ENCODE measurements at places on chromosomes 4 and X. TPM values are rescaled to one million over a fixed set of nuclear protein-coding genes. Genes with fewer than 3 reads are reported as not detected.

Gene ERCC6L
- total RNA-seq = 12.2 TPM

Gene JAKMIP1
- not detected for total RNA-seq

Gene GDPD2
- total RNA-seq = 0.14 TPM

Gene KCNIP4
- total RNA-seq = not detected

Gene SMARCA5
- total RNA-seq = 22.5 TPM

Gene FGB
- total RNA-seq = 23.2 TPM

Gene PAGE2
- total RNA-seq = not detected

Gene MAGEC2
- not detected for total RNA-seq

Gene CSAG3
- not detected for total RNA-seq

Gene YY2
- 1.9 TPM for total RNA-seq

Gene AKAP4
- not detected for total RNA-seq

Gene SYN1
- 0.22 TPM for total RNA-seq

Gene ADGRG2
- total RNA-seq = 11.0 TPM

Gene MED14
- total RNA-seq = 19.4 TPM

Gene CSN1S1
- total RNA-seq = not detected

Gene TLR1
- total RNA-seq = 0.25 TPM

Gene PWWP3B
- total RNA-seq = not detected

Gene TMPRSS11A
- not detected for total RNA-seq
